ENCODE measurements at places on chromosomes 5 and 9. TPM values are rescaled to one million over a fixed set of nuclear protein-coding genes. Genes with fewer than 3 reads are reported as not detected.

DNA sequence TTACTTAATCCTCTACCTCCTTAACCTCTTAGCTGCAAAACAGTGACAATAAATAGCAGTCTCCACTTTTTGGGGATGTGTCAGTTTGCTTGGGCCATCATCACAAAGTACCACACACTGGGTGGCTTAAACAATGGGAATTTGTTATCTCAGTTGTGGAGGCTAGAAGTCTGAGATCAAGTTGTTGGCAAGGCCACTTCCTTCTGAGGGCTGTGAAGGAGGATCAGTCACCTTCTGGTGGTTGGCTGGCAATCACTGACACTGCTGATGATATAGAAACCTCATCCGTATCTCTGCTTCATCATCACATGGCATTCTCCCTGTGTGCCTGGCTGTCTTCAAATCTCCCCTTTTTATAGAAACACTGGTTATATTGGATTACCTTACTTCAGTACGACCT lies 187.1 kb upstream of the TBC1D2 start:
- no peak for DNase-seq

GRCh38 chr9:109158651-109159050 lies 8.4 kb downstream of the FRRS1L start:
- no peak for DNase-seq

DNA sequence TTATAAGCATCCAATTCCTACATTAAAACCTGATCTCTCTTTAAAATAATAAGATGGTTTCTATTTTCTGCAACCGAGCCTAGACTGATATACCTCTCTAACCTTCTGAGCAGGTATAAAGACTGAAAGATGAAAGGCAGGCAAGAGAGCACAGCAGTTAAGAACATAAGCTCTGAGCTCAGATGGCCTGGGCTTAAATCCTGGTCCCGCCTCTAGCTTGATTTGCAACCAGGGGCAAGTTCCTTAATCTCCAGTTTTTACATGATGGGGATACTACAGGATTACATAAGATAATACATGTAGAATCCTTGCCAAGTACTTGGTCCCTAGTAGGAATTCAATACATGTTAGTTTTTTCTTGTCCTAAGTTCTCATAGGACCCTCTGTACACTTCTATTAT lies 33.9 kb downstream of the SLC24A2 start:
- no peak for DNase-seq

Gene TENT4A
- 12.0 TPM for total RNA-seq

DNA sequence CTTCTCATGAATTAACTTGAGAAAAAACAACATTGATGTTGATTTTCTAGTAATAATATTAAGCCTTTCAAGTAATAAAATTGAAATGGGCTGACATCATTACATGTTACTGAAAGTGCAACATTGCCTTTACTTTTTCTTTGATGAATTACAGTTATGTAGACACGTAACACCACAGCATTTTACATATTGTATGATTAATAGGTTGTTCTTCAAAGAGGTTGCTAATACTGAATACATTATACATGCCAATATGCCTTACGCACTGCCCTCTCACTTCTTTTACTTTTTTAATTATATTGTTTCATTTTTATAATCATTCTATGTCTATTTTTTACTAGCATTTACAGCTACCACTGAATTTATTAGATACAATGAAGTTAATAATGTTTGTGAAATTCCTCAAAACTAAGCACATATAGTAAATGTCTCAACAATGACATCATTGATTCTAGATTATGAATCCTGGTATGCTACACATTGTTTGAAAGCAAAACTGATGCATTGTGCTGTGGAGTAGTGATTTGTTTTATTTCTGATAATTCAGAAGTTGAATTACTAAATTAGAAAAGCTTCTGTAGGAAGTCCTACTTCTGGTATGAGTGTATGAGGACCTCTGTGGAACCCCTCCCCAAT lies 464.4 kb upstream of the IZUMO3 start:
- no peak for DNase-seq

DNA sequence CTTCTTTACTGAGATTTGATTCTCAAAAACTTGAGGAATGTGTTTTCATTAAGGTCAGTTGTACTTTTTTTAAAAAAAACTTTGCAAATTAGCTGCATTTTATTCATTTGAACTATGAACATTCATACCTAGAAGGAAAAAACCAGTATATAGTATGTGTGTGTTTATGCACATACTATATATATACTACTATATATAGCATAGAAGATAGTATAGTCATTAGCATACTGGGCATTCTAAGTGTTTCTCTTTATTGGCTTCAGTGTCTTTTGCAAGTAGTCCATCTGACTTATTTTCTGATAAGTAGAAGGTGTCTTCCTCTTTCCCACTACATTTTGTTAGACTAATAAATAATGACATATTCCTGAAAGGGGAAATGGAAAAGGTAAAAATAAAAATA lies 33.0 kb downstream of the ELOVL7 start:
- no peak for DNase-seq

GRCh38 chr5:132474881-132475496 lies 15.6 kb downstream of the IRF1 start:
- DNase-seq: no peak

Gene SPEF2
- total RNA-seq: 3.2 TPM

DNA sequence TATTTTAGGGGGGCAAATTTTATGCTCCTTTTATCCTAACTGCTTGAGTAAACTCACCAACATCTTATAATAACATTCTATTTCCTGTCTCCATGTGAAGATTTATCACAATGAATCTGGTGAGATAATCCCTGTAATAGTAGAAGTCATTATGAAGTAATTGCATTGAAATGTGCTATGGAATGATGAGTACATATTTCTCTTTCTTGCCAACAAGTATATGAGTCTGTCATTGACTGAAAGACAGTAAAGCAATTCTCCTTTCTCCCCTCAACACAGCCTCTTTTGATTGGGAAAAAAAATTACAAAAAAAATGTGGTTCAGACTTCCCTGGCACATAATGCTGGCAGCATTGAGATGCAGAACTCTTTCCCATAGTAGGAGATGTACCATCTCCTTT lies 459.2 kb upstream of the RGMB start:
- peak; percentile 45 for DNase-seq

DNA sequence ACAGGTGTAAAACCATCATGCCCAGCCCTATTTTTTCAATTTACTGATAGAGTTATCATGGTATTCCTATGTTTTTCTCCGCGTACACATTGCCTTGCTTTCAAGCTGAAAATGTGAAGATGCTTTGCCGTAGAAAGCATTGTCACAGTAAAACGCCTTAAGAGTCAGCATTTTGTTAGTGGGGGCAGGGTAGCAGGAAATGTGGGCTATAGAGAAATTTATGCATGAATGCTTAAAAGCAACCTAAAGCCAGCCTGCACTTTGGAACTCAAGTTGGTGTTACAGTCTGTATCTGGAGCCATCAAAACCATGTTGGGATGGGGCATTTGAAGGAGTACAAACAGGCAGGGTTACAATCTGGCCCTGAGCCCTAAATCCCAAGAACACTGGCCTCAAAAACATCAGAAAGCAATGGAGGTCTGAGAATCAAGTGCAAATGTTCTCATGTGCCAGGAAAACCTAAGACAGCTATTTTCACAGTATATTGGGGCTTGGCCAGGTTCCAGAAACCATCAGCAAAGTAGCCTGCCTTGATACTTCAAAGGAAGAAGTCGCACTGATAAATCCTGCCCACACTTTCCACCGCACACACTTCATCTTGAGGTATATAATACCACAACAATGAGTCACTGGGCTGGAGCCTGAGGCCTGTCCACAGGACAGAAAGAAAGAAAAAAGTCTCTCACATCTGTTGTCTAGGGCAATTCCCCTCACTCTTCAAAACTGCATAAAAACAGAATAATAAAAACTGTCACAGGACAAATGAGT lies 313.8 kb downstream of the ENC1 start:
- peak; percentile 98 for DNase-seq

DNA sequence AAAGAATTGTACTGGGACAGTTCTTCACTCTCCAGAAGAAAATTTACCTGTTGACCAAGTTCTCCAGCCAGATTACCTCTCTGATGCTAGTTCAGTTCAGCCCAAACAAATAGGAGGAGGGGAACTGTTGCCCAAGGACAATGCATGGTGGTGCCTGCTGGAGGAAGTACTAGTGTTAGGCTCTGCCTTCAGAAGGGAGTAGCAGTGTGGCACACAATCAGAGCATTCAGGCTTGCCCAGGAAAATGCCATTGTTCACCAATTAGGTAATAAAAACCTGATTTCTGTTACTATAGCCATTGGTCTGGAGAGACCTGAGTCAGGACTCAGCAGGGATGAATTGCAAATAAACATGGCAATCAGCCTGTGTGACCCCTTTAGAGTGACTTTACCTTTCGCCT lies 720.8 kb upstream of the ZNF608 start:
- DNase-seq: no peak

Gene IFNB1
- total RNA-seq: not detected

DNA sequence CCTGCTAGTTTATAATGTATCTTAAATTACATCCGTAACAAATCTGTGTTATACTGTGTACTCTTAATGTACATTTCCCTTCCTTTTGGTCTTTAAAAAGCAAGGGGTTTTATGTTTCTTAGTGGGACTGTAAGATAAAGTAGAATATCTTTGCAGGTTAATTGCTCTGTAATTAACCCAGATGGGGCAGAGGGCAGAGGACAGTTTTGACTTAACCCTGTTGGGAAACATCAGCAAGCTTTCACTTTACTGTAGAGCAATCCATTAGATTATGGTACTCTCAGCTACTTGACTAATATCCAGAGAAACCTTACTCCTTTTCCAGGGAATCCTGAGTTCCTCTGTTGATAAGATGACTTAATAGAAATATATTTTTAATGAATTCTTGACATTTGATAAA lies 74.3 kb downstream of the TLE4 start:
- no peak for DNase-seq

GRCh38 chr5:126456217-126456820 lies 33.1 kb downstream of the GRAMD2B start:
- no peak for DNase-seq

Gene PRLR
- 1.8 TPM for total RNA-seq

Gene WDR31
- total RNA-seq: 3.0 TPM

DNA sequence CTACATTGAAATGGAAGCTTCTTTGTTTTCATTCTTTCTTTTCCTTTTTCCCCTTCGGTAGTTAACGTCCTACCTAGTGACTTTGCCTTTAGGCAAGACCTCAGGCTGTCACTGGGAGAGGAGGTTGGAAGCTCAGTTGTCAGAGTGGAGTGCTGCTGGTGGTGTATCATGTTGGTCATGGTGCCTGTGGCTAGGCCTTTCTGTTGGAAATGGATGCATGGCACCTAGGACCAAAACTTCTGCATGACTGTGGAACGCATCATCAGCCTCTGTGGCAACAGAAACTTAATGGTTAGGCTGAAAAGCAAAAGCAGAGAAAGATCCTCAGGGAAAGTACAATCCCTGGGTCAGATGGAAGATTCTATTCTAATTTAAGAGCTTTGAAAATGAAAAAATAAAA lies 57.9 kb downstream of the OSTF1 start:
- no peak for DNase-seq

- no peak for DNase-seq
Observed at GRCh38 chr5:156677963-156678362, 172.1 kb upstream of the PPP1R2B start.

- no peak for DNase-seq
Observed at GRCh38 chr5:115459855-115460341, 84.7 kb downstream of the FEM1C start.

Gene HBEGF
- total RNA-seq: 31.6 TPM

Gene SHB
- 39.1 TPM for total RNA-seq

GRCh38 chr9:69250681-69251080 lies 74.3 kb upstream of the ENTREP1 start:
- DNase-seq: no peak

GRCh38 chr5:169248996-169249395 lies 51.9 kb downstream of the SLIT3 start:
- DNase-seq: no peak

DNA sequence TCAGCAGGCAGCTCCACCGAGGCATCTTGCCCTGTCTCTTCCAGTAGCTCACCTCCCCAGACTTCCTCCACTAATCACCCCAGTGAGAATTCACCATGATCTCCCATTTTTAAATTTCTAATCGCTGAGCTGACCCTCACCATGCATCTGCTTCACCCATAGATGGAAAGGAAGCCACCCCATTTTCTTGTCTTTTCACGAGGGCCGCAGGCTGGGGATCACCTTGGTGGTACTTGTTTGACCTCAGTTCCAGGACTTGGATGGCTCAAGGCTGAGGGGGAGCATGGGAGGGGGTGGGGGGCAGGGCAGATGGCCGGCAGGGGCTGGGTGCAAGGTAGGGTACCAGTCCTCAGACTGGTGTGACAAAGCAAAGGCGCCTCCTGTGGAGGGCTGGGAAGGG lies 3.6 kb downstream of the PROP1 start:
- DNase-seq: no peak

DNA sequence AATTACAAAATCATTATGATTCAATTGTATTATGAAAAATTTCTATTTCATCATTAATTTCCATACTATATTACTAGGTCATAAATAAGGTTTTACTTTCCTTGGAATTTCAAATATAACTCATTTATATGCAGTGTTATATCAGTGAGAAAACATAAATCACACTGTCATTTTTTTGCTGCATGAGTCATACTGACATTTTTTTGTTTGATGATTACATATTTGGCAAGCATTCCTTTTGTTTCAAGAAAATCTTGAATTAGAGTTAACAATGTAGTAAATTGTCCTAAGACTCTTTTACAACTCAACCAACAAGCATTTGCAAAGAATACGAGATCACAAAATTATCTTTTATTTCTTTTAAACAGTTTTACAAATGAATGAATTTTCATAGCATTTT lies 298.4 kb upstream of the SEMA6A start:
- DNase-seq: no peak

Gene MYOZ3
- total RNA-seq: 4.6 TPM

GRCh38 chr5:168219515-168220410 lies 71.7 kb upstream of the WWC1 start:
- peak; percentile 38 for DNase-seq

- DNase-seq: no peak
Observed at GRCh38 chr5:84058561-84058960, 326.1 kb downstream of the EDIL3 start.

DNA sequence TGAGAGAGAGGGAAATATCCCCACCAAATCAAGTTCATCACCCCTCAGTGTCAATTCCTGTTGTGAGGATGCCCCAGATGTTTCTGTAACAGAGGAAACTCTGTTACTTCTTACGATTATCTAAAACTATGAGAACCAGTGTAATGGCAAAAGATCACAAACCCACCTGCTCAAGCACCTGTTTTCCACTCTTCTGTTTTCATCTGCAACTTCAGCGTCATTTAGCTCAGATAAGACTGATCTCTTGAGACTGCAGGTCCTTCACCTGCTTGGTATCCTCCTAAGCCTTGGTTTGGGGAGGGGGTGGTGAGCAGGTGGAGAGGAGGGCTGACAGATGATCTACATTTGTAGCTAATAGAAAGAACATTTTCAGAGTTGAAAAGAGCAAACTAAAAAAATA lies 229.3 kb downstream of the SLF1 start:
- no peak for DNase-seq

DNA sequence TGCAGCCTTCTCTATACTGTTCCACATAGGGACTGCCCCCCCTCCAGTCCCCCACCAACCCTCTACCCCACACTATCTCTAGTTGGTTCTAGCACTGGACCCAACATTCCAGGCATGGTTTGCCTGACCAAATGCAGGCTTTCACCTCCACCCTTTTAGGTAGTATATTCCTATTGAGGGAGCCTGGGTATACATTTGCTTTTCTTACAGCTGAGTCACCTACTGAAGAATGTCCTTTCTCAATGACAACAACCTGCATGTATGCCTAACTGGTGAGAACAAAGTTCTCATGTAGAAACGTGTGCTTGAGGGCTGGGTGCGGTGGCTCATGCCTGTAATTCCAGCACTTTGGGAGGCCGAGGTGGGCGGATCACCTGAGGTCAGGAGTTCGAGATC lies 8.2 kb downstream of the TNIP1 start:
- peak; percentile 96 for DNase-seq

All from kidney epithelial cell (primary cell).